ENCODE measurements at places on chromosomes 6 and 20. TPM values are rescaled to one million over a fixed set of nuclear protein-coding genes. Genes with fewer than 3 reads are reported as not detected.
A peak's percentile ranks its signal among the peaks of the same experiment; 100 is the strongest.

DNA sequence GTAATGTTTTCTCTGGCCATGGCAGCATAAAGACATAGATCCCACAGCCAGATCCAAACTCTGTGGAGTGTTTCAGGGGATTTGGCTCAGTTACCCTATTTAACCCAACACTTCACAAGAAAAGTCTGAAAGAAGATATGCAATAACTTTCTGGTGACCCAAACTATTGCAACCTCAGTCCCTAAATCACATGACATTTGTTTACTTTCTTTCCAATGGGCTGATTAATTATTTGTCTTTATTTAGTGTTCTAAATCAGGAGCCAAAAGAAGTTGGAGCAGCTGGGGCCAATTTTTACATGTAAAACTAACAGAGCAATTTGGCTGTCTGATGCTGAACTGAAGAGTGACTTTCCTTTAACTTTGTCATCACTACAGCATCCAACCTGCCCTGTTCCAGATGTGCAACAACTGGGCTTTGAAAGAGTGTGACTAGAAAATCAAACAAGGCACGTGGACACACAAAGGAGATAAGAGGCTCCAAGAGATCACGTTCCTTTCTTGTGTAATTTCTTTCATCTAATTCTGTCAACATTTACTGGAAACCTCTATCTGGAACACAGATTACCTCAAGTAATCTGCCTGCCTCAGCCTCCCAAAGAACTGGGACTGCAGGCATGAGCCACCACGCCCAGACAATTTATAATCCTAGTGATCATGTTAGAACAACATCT lies 90.8 kb downstream of the TRMT11 start:
- H3K27ac ChIP-seq = no peak overlapping the region
- H3K36me3 ChIP-seq = no peaks in the 10 kb centered on the region
- H3K4me3 ChIP-seq = no peak overlapping the region
- H3K27me3 ChIP-seq = no peaks in the 10 kb centered on the region
- no peaks in the 10 kb centered on the region for H3K4me1 ChIP-seq
- no peak for DNase-seq

- DNase-seq = peak; percentile 73
- no peaks in the 10 kb centered on the region for H3K27me3 ChIP-seq
- no peak overlapping the region for H3K4me3 ChIP-seq
These were observed 2.9 kb downstream of the RXRB start for GRCh38 chr6:33197431-33198048.

GRCh38 chr20:19692100-19692499 lies 66.0 kb upstream of the RIN2 start:
- no peak for DNase-seq
- H3K4me1 ChIP-seq = peaks cover 3% of the 10 kb centered on the region
- H3K4me3 ChIP-seq = no peak overlapping the region
- no peaks in the 10 kb centered on the region for H3K27me3 ChIP-seq
- no peak overlapping the region for H3K27ac ChIP-seq
- H3K36me3 ChIP-seq = no peaks in the 10 kb centered on the region

GRCh38 chr6:161486361-161487216 lies 212.7 kb upstream of the AGPAT4 start:
- DNase-seq = no peak
- no peak overlapping the region for H3K27ac ChIP-seq
- no peaks in the 10 kb centered on the region for H3K27me3 ChIP-seq
- H3K36me3 ChIP-seq = no peaks in the 10 kb centered on the region
- H3K4me1 ChIP-seq = no peaks in the 10 kb centered on the region
- H3K4me3 ChIP-seq = no peak overlapping the region

DNA sequence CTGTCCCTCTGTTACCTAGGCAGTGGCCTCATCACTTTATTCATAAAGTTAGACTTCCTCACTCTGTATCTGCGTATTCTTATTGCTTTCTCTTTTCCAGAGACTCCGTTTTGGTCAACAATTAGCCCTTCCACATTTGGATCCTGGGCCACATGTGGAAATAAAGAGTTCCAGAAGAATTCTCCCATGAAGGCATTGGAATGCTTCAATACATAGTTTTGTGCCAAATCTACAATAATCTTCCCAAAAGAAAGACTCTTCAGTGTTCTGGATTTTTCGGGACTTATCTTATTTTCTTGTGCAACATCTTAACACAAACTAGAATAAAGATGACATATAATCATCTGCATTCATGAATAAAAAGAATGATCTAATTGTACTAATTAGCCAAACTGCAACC lies 187.7 kb upstream of the BMP2 start:
- no peak overlapping the region for H3K4me3 ChIP-seq
- H3K36me3 ChIP-seq = no peaks in the 10 kb centered on the region
- no peaks in the 10 kb centered on the region for H3K27me3 ChIP-seq
- no peak overlapping the region for H3K27ac ChIP-seq
- H3K4me1 ChIP-seq = no peaks in the 10 kb centered on the region

GRCh38 chr6:105136431-105137350 lies 43.1 kb downstream of the POPDC3 start:
- H3K4me3 ChIP-seq = no peak overlapping the region
- peaks cover 11% of the 10 kb centered on the region for H3K4me1 ChIP-seq
- H3K27me3 ChIP-seq = peaks cover 36% of the 10 kb centered on the region
- no peak overlapping the region for H3K27ac ChIP-seq
- DNase-seq = no peak

Gene CPXM1
- 2.3 TPM for total RNA-seq

DNA sequence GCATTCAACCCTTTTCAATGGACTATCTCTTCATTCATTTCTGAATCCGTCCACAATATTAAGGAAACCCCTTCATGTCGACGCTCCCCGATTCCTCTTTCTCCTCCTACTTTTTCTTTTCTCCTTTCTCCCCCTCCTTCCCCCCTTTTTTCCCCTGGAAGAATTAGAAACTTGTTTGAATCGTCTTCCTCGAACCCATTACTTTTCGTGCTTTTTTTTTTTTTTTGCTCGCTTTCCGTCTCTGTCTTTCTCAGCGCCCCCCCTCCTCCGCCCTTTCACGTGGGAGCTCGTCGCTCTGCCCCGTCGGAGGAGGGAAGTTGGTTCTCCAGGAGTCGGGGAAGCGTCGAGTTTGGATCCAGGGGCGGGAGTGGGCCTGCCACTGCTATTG lies 2.3 kb upstream of the NKX2-2 start:
- peaks cover 29% of the 10 kb centered on the region for H3K27me3 ChIP-seq
- no peak overlapping the region for H3K4me3 ChIP-seq
- H3K4me1 ChIP-seq = peaks cover 11% of the 10 kb centered on the region
- no peak overlapping the region for H3K27ac ChIP-seq
- no peaks in the 10 kb centered on the region for H3K36me3 ChIP-seq

- H3K27me3 ChIP-seq = no peaks in the 10 kb centered on the region
- no peak for DNase-seq
- no peaks in the 10 kb centered on the region for H3K4me1 ChIP-seq
- H3K4me3 ChIP-seq = no peak overlapping the region
- H3K27ac ChIP-seq = no peak overlapping the region
These were observed 24.1 kb downstream of the CYP39A1 start for GRCh38 chr6:46628498-46628897.

DNA sequence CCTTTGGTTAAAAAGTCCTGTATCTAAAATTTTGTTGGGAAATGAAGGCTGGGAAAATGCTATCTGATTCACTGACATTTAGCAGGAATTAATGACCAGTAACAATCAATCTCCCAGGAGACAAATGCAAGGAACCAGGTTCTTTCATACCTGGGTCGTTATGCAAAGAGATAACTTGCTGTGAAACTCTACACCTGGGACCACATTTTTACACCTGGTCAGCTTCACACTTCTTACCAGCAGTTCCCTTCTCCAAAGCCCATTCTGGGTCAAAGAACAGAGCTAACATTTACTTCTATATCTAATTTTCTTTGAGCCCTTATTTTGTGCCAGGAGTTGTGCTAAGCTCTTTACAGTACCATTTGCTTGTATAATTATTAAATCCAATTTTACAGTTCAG lies 27.4 kb upstream of the STXBP5 start:
- H3K4me1 ChIP-seq = no peaks in the 10 kb centered on the region
- no peaks in the 10 kb centered on the region for H3K27me3 ChIP-seq
- H3K27ac ChIP-seq = no peak overlapping the region
- no peak for DNase-seq

- H3K4me1 ChIP-seq = no peaks in the 10 kb centered on the region
- no peak overlapping the region for H3K27ac ChIP-seq
- no peak for DNase-seq
- no peaks in the 10 kb centered on the region for H3K36me3 ChIP-seq
- H3K27me3 ChIP-seq = no peaks in the 10 kb centered on the region
These were observed 508.9 kb upstream of the JAG1 start for GRCh38 chr20:11182720-11183119.

DNA sequence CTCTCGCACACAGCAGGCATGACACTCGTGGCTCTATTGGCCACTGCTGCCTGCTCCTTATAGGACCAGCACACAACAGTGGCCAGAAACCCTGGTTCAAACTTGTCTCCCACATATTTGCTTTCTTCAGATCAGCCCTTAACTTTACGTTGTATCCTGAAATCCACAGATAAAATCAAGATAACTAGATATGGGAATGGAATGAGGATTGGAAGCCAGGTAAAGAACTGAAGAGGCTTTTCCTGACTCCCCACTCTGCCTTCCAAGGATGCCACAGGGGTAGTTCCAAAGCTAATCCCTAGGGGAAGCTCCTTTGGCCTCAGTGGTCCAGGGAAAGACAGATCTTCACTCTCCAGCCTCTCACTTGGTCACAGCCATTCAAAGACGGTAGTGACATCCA lies 86.5 kb downstream of the INSM1 start:
- H3K4me3 ChIP-seq = no peak overlapping the region
- H3K27ac ChIP-seq = no peak overlapping the region
- H3K4me1 ChIP-seq = peaks cover 7% of the 10 kb centered on the region
- peaks cover 2% of the 10 kb centered on the region for H3K36me3 ChIP-seq

Gene ADGRB3
- not detected for total RNA-seq

DNA sequence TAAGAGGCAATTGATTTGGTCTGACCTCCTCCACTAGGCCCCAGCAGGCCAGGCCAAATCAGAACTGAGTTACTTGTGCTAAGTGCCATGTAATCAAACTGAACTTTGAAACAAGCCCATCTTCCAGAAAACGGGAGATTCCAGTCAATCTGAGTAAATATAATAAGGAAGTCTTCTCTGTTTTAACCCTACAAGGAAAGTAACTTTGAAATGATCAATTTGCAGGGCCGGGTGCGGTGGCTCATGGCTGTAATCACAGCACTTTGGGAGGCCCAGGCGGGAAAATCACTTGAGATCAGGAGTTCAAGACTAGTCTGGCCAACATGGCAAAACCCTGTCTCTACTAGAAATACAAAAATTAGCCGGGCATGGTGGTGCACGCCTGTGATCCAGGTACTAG lies 2.0 kb upstream of the SHLD1 start:
- H3K27me3 ChIP-seq = no peaks in the 10 kb centered on the region
- H3K4me3 ChIP-seq = no peak overlapping the region
- H3K27ac ChIP-seq = no peak overlapping the region
- H3K36me3 ChIP-seq = no peaks in the 10 kb centered on the region
- DNase-seq = no peak

DNA sequence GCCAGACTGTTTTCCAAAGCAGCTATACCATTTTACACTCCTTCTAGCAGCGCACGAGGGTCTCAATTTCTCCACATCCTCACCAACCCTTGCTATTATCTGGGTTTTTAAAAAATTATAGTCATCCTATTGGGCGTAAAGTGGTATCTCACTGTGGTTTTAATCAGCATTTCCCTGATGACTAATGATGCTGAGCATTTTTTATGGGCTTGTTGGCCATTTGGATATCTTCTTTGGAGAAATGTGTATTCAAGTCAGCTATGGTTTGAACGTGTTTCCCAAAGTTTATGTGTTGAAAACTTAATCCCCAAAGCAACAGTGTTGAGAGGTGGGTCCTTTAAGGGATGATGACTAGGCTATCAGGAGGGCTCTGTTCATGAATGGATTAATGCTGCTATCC lies 6.7 kb downstream of the MCUR1 start:
- no peak overlapping the region for H3K27ac ChIP-seq
- no peak overlapping the region for H3K4me3 ChIP-seq
- no peak for DNase-seq
- H3K36me3 ChIP-seq = no peaks in the 10 kb centered on the region
- H3K27me3 ChIP-seq = no peaks in the 10 kb centered on the region
- no peaks in the 10 kb centered on the region for H3K4me1 ChIP-seq

Gene TRAM2
- total RNA-seq = 19.2 TPM

Gene SPATS1
- total RNA-seq = not detected

DNA sequence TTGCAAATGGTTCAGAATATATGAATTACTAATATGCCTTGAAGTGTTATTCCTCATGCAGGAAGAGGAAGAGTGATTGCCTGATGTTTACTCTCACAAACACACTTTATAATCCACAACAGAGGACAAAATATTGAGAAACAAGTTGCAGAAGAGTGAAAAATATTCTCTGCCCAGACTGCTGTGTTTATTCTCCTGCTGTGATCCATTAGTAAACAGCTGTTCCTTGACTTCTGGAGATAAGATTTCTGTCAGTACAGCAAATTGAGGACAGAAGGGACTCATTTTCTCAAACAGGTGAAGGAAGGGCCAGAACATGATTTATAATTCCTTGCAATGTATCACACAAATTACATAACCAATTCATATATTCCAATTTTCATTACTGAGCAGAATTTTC lies 148.0 kb downstream of the EPM2A start:
- no peak for DNase-seq
- no peak overlapping the region for H3K4me3 ChIP-seq
- H3K36me3 ChIP-seq = no peaks in the 10 kb centered on the region
- H3K27me3 ChIP-seq = no peaks in the 10 kb centered on the region

- DNase-seq = no peak
- H3K27me3 ChIP-seq = peaks cover 3% of the 10 kb centered on the region
- no peak overlapping the region for H3K4me3 ChIP-seq
- no peak overlapping the region for H3K27ac ChIP-seq
- H3K4me1 ChIP-seq = no peaks in the 10 kb centered on the region
These were observed 46.2 kb upstream of the BCLAF1 start for GRCh38 chr6:136335736-136336363.

- H3K36me3 ChIP-seq = no peaks in the 10 kb centered on the region
- DNase-seq = no peak
- H3K27ac ChIP-seq = no peak overlapping the region
These were observed 971.1 kb upstream of the MAN1A1 start for GRCh38 chr6:120320481-120321162.

Gene PDSS2
- total RNA-seq = 11.2 TPM

GRCh38 chr6:104226790-104227446 lies 632.8 kb downstream of the HACE1 start:
- no peak overlapping the region for H3K4me3 ChIP-seq
- no peaks in the 10 kb centered on the region for H3K27me3 ChIP-seq
- no peak overlapping the region for H3K27ac ChIP-seq
- no peaks in the 10 kb centered on the region for H3K36me3 ChIP-seq
- H3K4me1 ChIP-seq = no peaks in the 10 kb centered on the region

GRCh38 chr6:3418496-3419060 lies 38.3 kb downstream of the SLC22A23 start:
- DNase-seq = no peak
- no peak overlapping the region for H3K4me3 ChIP-seq
- no peaks in the 10 kb centered on the region for H3K27me3 ChIP-seq
- H3K4me1 ChIP-seq = no peaks in the 10 kb centered on the region
- H3K36me3 ChIP-seq = no peaks in the 10 kb centered on the region

DNA sequence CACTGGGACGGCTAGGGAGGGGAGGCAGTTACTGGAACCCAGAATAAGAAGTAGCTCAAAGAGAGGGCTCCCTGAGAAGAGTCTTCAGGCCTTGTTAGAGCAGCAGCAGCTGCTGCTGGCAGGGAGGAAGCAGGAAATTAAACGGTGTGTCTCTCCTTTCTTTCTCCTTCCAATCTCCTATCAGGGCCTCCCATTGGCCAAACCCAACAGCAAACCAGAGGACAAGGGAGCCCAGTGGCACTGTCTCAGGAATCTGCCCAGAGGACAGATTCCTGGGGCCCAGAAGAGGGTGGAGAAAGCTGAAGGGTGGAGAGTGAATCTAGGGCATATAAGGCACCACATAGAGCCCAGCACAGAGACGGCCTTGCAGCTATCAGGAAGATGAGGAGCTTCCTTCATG lies 10.2 kb downstream of the BTN3A1 start:
- H3K4me3 ChIP-seq = no peak overlapping the region
- peaks cover 68% of the 10 kb centered on the region for H3K36me3 ChIP-seq
- H3K27ac ChIP-seq = no peak overlapping the region
- DNase-seq = no peak
- no peaks in the 10 kb centered on the region for H3K27me3 ChIP-seq
